ENCODE measurements at places on chromosomes 5 and 9.

DNA sequence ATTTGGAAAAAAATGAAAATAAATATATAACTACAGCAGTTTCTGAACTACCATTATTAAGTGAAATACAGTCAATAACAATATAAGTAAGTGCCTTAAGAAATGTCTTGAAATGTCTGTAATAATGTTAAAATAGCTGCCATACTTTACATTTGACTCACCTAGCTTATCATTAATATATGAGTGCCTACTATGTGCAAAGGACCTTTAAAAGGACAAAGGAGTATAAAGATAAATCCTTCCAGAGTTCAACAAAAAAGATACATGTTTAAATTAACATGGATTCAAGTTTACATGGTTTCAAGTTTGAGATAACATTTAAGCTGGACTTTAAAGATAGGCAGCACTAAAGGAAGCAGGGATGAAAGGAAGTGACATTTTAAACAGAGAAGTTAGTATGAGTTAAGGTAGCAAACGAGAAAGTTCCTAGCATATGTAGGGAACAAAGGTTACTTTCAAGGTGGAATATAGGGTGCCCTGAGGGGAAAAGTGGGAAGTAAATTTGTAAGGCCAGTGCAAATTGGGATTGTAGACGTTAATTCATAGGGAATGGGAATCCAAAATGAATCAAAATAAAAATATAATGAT lies 8.9 kb downstream of the ITGA1 start:
- DNase-seq, result no peak

DNA sequence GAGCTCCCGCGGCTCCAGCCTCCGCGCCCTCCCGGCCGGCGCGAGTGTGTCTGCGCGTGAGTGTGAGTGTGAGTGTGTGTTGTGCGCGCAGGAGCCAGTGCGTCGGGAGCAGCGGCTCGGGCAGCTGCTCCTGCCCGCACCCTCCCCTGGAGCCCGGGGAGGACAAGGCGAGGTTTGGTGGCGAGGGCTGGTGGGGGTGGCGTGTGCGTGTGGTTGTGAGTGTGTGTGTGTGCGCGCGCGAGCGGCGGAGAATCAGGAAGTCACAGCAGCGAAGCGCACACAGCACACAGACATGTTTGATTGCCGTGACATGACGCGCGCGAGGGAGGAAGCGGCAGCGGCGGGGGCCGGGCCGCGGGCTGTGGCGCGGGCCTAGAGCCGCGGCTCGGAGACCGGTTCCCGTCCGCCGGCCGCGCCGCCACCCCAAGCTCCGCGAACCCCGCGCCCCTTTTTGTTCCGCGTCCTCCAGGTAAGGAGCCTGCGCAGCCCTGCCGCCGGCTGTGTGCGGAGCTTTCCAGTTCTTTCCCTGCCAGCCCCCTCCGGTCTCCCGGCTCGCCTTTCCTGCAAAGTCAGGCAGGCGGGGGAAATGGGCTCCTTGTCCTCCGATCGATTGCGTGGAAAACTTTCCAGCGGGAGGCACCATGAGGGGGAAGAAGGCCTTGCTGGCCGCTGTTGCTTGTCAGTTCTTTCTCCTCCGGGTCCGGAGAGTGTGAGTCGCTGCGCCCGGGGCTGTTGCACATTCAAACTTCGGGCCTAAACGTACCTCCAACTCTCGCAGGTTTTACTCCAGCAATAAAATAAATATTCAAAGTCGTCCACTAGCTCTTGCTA lies 2.4 kb downstream of the SMARCA2 start:
- DNase-seq, result peak; percentile 26

DNA sequence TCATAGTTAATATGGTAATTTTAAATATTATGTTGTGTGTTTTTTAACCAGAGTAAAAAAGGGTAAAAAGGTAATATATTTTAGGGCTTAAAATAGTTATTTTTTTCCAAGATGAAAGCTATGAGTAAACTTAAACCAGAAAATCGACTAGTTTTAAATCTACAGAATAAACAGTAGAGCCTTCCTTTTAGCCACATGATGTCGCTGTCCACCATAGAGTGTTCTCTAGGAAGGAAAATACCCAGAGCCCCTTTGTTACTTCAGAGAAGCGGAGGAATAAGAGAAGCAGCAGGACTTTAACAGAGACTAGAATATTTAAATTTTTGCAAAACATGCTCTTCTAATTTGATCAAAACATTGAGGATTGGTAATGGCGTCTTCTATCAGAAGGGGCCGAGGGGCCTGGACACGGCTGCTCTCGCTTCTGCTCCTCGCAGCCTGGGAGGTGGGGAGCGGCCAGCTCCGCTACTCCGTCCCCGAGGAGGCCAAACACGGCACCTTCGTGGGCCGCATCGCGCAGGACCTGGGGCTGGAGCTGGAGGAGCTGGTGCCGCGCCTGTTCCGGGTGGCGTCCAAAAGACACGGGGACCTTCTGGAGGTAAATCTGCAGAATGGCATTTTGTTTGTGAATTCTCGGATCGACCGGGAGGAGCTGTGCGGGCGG lies at the start of gene PCDHA2:
Gene PCDHA2 (plus strand): TSS at position 258 of the 664 bp plus-strand sequence.
- DNase-seq, result peak; percentile 21

GRCh38 chr5:121151534-121151933 lies 687.4 kb downstream of the PRR16 start:
- no peak for DNase-seq

GRCh38 chr5:62041156-62041756 lies 264.8 kb upstream of the KIF2A start:
- no peak for DNase-seq

DNA sequence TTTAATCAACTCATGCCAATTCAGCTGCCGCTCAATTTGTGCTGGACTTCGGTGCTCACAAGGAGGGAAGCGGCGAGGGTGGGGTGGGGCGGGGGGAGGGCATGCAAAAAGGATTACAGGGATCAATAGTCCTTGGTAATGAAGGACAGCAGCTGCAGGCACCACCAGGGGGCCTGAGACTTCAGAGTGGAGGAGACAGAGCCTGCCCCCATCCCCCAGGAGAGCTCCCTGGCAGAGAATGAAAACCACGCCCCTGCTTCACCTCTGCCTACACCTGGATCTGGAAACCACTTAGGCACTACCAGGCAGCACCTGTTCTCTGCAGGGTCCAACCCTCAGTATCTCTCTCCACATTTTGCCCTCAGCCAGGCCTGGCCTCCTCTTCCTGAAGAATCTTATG lies 155.6 kb downstream of the TRIM32 start:
- no peak for DNase-seq

- DNase-seq, result no peak
Observed at GRCh38 chr5:128349044-128349858, 188.8 kb downstream of the FBN2 start.

DNA sequence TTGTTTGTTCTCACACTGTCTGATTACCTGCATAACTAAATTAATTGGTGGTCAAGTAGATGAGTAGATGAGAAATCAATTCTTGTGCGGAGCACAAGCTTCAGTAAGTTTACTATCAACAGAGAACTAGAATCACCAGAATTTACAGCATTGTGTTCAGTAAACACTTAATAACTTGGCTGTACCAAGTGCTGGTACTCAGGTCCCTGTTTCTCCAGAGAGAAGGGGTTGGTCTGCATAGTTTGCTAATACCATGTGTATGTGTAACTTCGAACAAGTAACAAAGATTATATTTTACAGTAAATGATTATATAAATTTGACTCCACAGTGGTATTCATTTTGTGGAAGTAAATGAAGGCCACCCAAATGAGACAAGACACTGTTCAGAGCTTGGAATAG lies 146.3 kb downstream of the PCSK5 start:
- no peak for DNase-seq

GRCh38 chr9:125523681-125524080 lies 183.3 kb downstream of the MAPKAP1 start:
- no peak for DNase-seq

DNA sequence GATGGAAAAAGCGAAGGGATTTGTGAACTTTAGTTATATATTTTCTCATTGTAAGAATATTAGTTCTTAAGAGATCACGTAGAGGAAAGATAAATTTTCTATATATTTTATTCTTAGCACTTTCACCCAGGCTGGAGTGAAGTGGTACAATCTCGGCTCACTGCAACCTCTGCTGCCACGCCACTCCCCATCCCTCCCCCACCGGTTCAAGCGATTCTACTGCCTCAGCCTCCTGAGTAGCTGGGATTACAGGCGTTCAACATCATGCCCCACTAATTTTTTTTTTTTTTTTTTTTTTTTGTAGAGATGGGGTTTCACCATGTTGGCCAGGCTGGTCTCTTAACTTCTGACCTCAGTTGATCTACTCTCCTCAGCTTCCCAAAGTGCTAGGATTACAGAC lies 42.6 kb downstream of the RAB24 start:
- DNase-seq, result no peak

DNA sequence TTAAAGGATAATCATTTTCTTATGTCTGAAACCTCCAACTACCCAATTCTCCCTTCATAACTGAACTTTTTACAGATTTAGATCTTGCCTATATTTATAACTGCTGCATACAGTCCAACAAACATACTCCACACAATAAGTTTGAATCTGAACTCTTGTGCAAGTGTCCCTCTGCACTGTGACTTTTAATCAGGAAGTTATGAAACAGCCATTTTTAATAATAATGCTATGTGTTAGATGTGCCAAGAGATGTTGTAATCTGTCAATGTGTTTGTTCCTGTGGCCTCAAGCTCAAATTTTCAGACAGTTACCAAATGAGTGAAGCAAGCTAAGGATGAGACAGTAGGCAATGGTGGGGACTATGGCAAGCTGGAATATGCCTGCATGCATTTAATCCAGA lies 57.6 kb upstream of the MTAP start:
- no peak for DNase-seq

GRCh38 chr9:121945849-121946248 lies 147.3 kb downstream of the TTLL11 start:
- DNase-seq, result peak; percentile 40
